Pancreas (tissue), 10 donors: ENCODE measurements at places on chromosomes 16 and 17. TPM values are rescaled to one million over a fixed set of nuclear protein-coding genes. Genes with fewer than 3 reads are reported as not detected.

- H3K4me1 ChIP-seq, result no peaks in the 10 kb centered on the region
- no peaks in the 10 kb centered on the region for H3K36me3 ChIP-seq
- DNase-seq, result no peak
- H3K27me3 ChIP-seq, result no peaks in the 10 kb centered on the region
- no peak overlapping the region for H3K4me3 ChIP-seq
Measured at GRCh38 chr17:66950325-66950724, 14.2 kb upstream of the CACNG4 start.

DNA sequence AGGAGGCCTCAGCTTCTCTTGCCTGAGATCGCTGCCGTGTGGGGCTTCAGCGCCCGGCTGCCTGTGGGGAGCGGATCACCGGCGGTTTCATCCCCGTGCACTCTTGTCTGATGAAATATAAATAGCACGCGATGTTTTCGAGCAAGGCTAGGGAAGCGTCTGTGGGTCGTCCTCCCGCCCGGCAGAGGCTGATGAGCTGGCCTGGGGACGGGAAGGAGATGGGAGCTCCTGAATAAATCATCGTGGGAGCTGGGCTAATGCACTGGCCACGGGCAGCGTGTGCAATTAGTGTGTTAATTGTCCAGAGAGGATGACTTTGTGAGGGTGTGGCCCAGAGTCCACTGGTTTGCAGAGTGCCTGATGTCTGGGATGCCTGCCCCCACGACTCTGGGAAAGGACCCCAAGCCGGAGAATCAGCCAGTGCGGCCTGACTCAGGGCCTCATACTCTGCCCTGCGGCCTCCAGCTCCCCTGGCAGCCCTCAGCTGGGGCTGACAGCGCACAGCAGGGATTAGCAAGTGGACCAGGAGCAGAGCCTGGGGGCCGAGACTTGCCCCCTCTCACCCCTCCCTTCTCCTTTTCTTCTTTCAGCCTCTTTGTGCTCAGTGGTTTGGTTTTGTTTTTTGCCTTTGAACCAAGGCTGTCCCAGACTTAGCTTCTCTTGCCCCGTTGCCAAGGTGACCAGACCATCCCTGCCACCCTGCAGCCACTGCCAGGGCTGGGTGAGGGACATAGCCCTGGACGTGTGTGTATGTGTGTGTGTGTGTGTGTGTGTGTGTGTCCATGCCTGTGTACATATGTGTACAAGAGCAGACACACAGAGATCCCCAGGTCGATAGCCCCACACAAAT, 21.4 kb downstream of the KCNJ12 start:
- H3K4me3 ChIP-seq, result no peak overlapping the region
- no peaks in the 10 kb centered on the region for H3K36me3 ChIP-seq
- DNase-seq, result no peak
- H3K4me1 ChIP-seq, result no peaks in the 10 kb centered on the region

The HOXB7 gene
- total RNA-seq, result 0.35 TPM

- H3K4me3 ChIP-seq, result no peak overlapping the region
- H3K27me3 ChIP-seq, result no peaks in the 10 kb centered on the region
- H3K27ac ChIP-seq, result no peak overlapping the region
- DNase-seq, result peak; percentile 7
- H3K4me1 ChIP-seq, result no peaks in the 10 kb centered on the region
Measured at GRCh38 chr16:56041556-56042140, 149.6 kb upstream of the GNAO1 start.

- no peak overlapping the region for H3K4me3 ChIP-seq
- no peaks in the 10 kb centered on the region for H3K27me3 ChIP-seq
- H3K27ac ChIP-seq, result no peak overlapping the region
- H3K4me1 ChIP-seq, result peaks cover 3% of the 10 kb centered on the region
- no peak for DNase-seq
- peaks cover 5% of the 10 kb centered on the region for H3K36me3 ChIP-seq
Measured at GRCh38 chr17:81903415-81903831, 1.4 kb downstream of the NPB start.

The PRAC2 gene
- not detected for total RNA-seq

The TP53TG3C gene
- not detected for total RNA-seq

DNA sequence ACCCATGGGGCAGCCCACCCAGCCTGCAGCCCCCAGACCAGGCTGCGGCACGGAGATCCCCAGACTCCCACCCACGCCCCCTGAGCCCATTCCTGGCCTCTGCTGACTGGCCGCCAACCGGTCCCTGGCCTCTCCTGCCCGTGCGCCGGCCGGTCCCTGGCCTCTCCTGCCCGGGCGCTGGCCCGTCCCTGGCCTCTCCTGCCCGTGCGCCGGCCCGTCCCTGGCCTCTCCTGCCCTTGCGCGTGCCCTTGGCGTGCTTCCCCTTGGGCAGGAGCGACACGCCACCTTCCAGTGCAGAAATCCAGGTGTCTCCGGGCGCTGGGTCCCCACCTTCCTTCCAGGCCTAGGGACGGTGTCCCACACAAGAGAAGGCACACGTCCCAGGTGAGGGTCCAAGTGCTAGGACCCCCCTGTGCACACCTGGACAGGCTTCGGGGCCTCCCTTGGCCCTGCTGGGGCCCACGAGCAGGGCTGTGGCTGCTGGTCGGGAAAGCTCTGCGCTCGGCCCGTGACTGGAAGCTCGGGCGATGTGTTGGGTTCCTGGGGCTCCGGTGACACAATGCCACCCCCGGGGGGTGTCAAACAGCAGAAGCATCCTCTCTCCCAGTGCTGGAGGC, 21.4 kb upstream of the CACNA1H start:
- H3K36me3 ChIP-seq, result no peaks in the 10 kb centered on the region
- no peaks in the 10 kb centered on the region for H3K27me3 ChIP-seq
- H3K4me1 ChIP-seq, result peaks cover 21% of the 10 kb centered on the region
- no peak overlapping the region for H3K4me3 ChIP-seq
- H3K27ac ChIP-seq, result no peak overlapping the region
- no peak for DNase-seq

- no peaks in the 10 kb centered on the region for H3K27me3 ChIP-seq
- no peak overlapping the region for H3K4me3 ChIP-seq
- no peaks in the 10 kb centered on the region for H3K4me1 ChIP-seq
- H3K36me3 ChIP-seq, result no peaks in the 10 kb centered on the region
Measured at GRCh38 chr16:51960931-51961330, 586.0 kb downstream of the TOX3 start.

DNA sequence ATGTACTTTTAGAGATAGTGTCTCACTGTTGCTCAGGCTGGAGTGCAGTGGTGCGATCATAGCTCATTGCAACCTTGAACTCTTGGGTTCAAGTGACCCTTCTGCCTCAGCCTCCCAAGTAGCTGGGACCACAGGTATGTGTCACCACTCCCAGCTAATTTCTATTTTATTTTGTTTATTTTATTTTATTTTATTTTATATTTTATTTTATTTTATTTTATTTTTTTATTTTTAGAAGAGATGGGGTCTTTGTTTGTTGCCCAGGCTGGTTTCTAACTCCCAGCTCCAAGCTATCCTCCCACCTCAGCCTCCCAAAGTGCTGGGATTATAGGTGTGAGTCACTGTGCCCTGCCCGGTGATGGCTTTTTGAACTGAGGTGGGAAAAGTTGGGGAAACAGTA, 35.1 kb upstream of the HS3ST4 start:
- H3K27ac ChIP-seq, result no peak overlapping the region
- no peak overlapping the region for H3K4me3 ChIP-seq
- H3K4me1 ChIP-seq, result no peaks in the 10 kb centered on the region
- H3K27me3 ChIP-seq, result no peaks in the 10 kb centered on the region
- no peaks in the 10 kb centered on the region for H3K36me3 ChIP-seq

- peak overlapping the region; percentile 81 for H3K27ac ChIP-seq
- H3K4me3 ChIP-seq, result peak overlapping the region; percentile 45
- H3K27me3 ChIP-seq, result no peaks in the 10 kb centered on the region
Measured at GRCh38 chr16:67169642-67170167, 633 bp upstream of the NOL3 start.

DNA sequence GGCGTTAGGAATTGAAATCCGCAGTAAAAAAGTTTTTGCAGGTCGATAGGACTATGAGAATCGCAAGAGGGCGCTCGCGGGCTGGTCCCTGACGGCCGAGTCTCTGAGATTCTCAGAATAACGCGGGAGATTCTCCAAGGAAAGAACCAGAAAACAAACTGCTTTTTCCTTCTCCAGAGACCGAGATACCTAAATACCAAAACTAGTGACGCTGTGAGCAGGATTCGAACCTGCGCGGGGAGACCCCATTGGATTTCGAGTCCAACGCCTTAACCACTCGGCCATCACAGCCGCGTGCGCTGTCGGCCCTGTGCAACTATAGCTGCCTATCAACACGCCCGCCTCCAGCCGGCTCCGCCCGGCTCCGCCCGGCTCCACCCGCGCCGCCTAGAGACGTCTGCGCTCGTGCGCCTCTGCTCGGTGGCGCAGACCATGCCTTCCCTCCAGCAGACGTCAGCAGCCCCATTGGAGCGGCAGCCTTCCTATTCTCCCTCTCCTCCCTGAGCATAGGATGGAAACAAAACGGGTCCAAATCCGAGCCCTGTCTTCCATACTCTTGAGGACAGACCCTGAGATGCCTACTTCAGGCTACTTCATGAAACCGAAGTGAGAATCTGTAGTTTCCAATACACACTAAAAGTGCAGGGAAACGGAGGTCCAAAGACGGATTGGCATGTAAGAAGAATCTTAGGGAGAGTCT, 13.4 kb downstream of the PER1 start:
- H3K27ac ChIP-seq, result peak overlapping the region; percentile 92
- DNase-seq, result peak; percentile 99
- peaks cover 42% of the 10 kb centered on the region for H3K36me3 ChIP-seq

The CES2 gene
- 23.1 TPM for total RNA-seq

DNA sequence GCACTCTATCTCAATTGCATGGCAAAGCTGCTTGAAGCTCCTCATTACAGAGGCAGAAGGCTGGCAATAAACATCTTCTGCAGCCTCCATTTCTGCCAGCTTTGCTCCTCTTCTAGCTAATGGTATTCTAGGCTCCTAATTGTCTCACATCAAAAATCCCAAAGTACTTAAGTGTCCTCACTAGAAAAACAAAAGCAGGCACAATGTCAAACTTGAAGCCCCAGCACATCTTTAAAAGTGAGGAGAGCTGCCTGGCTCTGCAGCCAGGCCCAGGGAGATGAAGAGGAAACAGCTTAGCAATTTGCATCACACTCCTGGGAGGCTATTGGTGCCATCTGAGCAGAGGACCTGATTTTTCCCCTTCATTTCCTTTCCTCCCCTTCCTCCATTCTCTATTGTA, 197.1 kb downstream of the KCNJ2 start:
- H3K4me3 ChIP-seq, result no peak overlapping the region
- H3K27me3 ChIP-seq, result no peaks in the 10 kb centered on the region
- H3K36me3 ChIP-seq, result no peaks in the 10 kb centered on the region
- DNase-seq, result no peak

- H3K36me3 ChIP-seq, result no peaks in the 10 kb centered on the region
- H3K27ac ChIP-seq, result no peak overlapping the region
- no peak overlapping the region for H3K4me3 ChIP-seq
- DNase-seq, result no peak
- no peaks in the 10 kb centered on the region for H3K4me1 ChIP-seq
- H3K27me3 ChIP-seq, result no peaks in the 10 kb centered on the region
Measured at GRCh38 chr16:49464877-49465504, 91.4 kb downstream of the C16orf78 start.

The OSGIN1 gene
- 3.8 TPM for total RNA-seq

The DPH1 gene
- total RNA-seq, result 25.9 TPM

The ZNF469 gene
- 0.44 TPM for total RNA-seq

- H3K27me3 ChIP-seq, result no peaks in the 10 kb centered on the region
- H3K4me1 ChIP-seq, result no peaks in the 10 kb centered on the region
- H3K4me3 ChIP-seq, result no peak overlapping the region
- DNase-seq, result peak; percentile 36
- H3K27ac ChIP-seq, result no peak overlapping the region
- H3K36me3 ChIP-seq, result no peaks in the 10 kb centered on the region
Measured at GRCh38 chr16:28321700-28322411, 29.5 kb downstream of the SBK1 start.

DNA sequence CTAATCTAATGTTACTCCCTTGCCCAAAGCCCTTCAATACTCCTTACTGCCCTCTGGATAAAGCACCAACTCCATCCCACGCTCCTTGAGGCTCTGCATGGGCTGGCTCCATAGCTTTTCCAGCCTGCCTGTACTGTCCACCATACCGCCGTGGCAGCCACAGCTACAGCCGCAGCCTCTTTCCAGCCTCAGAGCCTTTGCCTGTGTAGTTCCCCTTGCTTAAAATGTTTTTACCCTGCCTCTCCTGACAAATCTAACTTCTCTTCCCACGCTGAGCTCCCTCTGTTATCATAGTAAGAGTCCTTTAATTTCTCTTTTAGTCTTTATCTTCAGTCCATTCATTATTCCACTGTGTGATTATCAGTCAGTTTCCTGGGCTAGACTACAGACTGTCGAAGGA, 22.0 kb downstream of the TEX14 start:
- H3K27me3 ChIP-seq, result no peaks in the 10 kb centered on the region
- H3K36me3 ChIP-seq, result no peaks in the 10 kb centered on the region
- H3K4me3 ChIP-seq, result no peak overlapping the region
- H3K27ac ChIP-seq, result no peak overlapping the region
- H3K4me1 ChIP-seq, result no peaks in the 10 kb centered on the region

DNA sequence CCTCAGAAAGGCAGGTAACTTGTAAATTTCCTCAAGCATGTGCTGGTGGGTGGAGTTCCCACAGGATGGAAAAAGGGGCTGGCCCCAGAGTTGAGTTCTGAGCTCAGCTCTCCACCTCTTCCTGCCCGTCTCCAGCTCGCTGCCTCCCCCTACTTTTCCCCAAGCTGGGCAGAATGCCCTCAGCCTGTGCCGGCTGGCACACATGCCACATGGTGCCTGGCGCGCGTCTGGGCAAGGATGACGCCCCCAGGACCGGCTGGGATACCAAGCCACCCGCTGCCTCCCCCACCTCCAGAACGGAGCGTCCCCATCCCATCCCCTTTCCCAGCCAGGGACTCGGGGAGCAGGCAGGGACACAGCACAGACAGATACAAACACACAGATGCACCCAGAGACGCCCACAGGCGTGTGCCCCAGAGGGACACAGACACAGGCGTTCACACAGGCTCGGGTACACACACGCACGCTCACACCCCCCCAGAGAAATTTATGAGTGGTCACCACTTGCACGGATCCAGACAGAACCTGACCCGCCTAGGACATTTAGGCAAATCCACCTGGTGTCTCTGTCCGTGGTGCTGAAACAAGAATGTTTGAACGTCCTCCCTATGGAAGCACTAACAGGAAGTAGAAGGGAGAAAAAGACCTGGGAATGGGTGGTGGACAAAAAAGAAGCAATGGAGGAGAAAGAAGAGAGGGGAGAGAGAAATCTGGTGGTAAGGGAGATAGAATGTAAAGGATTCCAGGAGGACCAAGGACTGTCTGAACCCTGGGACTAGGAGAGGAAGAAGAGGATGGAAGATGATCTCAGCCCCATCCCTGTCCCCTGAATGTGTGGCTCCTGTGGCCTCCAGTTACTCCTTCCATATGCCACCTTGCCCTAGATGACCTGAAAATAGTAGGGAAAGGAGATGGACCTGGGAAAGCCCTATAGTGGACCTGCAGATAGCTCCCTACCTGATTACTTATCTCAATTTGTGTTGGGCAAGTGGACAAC, 15.5 kb downstream of the NEUROD2 start:
- H3K4me3 ChIP-seq, result no peak overlapping the region
- no peak overlapping the region for H3K27ac ChIP-seq
- H3K36me3 ChIP-seq, result no peaks in the 10 kb centered on the region

- no peaks in the 10 kb centered on the region for H3K4me1 ChIP-seq
- H3K36me3 ChIP-seq, result no peaks in the 10 kb centered on the region
- H3K27me3 ChIP-seq, result no peaks in the 10 kb centered on the region
- DNase-seq, result no peak
- H3K4me3 ChIP-seq, result no peak overlapping the region
Measured at GRCh38 chr16:7746941-7747340, 414.3 kb downstream of the RBFOX1 start.

- no peaks in the 10 kb centered on the region for H3K36me3 ChIP-seq
- no peaks in the 10 kb centered on the region for H3K27me3 ChIP-seq
- no peaks in the 10 kb centered on the region for H3K4me1 ChIP-seq
- DNase-seq, result no peak
- no peak overlapping the region for H3K4me3 ChIP-seq
Measured at GRCh38 chr17:983921-984320, 4.3 kb upstream of the NXN start.
